ENCODE measurements at places on chromosomes 1 and 21.

- DNase-seq = no peak
These were observed 34.6 kb upstream of the NID1 start for GRCh38 chr1:236099355-236099974.

DNA sequence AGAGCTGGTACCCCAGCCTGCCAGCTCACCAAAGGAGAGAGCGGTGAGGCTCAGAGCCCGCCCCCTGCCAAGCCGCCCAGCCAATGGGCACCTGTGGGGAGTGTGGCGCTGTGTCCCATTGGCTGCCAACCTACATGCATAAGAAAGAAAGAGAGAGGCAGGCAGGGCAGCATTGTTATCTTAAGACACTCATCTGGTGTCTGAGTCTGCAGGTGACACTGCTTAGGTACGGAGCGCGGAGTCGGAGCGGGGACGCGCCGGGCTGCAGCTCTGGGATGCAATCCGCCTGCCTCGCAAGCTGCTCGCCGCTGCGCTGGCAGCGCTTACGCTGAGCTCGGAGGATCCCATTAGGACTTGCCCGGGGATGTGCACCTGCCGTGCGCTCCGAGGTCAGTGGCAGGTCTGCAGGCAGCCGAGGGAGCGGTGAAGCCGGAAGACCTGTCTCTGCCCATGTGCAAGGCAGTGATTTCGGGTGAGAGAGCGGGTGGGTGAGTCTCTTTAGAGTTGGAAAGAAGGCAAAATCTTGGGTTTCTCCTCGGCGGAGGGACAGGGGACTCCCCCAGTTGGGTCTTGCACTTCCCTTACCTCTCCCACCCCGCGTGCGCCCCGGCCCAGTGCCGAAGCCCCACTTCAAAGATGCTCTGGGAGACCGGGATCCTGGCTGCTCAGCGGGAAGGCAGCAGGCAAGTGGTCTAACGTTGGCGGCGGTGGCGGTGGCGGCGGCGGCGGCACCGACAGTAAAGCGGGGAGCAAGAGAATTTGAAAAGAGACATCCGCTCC, at the start of gene BRINP2:
Gene BRINP2 (plus strand): TSS at position 203 of the 780 bp plus-strand sequence. CDS start 58,919 bp downstream, outside the sequence.
- no peak for DNase-seq

- no peak for DNase-seq
These were observed 38.7 kb downstream of the ELF3 start for GRCh38 chr1:202049129-202049528.

DNA sequence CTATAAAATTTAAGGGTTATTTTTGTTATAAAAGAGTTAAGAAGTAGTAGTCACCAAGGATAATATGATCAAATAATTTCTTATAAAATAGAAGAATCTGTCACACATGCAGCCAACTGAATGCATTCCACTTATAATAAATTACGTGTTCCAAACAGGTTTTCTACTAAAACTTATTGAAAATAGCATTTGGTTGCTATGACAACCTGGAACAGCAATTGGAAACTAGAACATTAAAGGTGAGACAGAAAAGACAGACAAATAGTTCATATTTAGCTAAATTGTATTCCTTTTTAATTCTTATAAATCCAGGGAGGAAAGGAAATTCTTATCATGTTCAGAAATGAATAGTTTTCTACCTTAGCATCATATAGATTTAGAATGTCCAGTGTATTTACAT, 9.1 kb upstream of the CHODL start:
- DNase-seq = no peak

DNA sequence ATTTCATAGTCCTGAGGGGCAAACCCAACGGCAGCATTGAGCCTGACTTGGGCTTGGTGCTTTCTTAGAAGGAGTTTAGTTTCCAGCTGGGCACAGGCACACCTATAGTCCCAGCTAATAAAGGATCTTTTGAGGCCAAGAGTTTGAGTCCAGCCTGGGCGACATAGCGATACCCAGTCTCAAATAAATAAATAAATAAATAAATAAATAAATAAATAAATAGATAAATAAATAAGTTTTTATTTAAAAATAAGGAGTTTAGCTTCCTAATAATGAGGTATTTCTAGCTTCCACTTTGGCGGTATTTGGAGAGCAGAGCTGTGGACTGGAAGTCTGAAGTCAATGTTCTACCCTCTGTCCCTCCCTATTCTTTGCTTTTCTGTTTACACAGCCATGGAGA, 186.6 kb downstream of the URB2 start:
- DNase-seq = no peak

DNA sequence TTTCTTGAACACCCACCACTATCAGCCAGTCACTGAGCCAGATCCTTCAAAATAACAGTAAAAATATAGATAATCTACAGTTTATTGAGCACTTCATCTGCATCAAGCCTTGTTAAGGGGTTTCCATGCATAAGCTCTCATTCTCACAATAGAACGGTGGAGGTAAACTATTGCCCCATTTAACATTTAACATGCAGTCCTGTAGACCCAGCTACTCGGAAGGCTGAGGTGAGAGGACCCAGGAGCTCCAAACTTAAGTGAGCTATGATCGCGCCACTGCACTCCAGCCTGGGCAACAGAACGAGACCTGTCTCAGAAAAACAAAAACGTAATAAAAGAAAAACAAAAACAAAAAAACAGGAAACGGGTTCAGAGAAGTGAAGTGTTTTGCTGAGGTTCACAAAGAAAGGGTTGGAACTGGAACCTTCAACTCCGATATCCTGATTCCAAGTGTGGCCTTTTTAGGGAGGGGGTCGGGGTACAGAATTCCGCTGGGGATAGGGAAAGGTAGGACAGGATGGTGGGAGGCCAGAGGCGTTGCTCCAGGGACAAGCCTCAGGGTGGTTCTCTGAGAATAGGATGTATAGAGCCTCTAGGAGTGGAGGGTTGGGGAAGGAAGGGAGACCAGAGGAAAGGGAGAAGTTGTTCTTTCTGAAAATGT, 11.6 kb upstream of the SESN2 start:
- DNase-seq = no peak

DNA sequence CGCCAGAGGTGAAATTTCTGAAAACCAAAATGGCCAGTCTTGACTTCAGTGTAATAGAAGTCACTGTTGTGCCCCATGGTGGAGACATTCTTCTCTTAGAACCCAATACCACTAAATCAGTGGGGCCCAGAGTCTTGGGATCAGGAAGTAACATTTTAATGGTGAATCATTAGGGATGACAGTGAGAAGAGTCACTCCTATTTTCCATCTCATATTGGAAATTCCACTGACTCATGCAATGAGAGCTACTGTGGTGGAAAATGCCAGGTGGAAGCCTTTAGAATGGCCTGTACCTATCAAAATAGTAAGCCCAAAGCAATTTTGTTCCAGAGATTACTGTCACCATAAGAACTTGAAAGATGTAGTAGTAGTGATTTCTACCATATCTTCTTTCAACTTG, 20.6 kb upstream of the PPM1J start:
- DNase-seq = peak; percentile 77

DNA sequence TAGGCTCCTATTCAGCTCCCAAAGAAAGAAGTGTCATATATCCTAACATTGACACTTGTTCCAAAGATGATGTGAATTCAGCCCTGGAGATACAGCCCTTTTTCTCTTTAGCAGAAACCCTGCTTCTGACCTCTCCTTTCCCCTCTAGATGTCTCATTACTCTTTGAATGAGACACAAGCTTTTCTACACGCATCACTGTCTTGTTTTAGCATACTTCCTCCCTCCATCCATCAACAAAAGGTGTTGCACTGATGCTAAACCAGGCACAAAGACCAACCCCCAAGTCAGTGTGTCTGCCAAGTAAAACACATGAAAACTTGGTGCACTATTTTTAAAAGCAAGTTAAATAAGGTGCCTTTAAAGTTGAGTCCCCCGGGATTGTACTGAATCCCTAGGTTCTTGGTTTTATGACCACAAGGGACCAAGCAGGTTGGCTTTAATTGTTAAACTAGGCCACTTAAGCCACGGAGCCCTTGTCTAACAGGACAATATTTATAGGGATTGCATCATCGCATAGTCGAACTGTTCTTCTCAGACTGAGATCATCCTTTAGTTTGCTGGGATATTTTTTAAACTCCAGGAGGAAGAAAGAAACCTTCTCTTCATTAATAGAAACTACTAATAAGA, 101.0 kb upstream of the GUCA2B start:
- DNase-seq = no peak

GRCh38 chr1:147611021-147611426, 59.3 kb downstream of the ACP6 start:
- DNase-seq = no peak

- DNase-seq = peak; percentile 16
These were observed 38.2 kb downstream of the ARID1A start for GRCh38 chr1:26733982-26734381.

DNA sequence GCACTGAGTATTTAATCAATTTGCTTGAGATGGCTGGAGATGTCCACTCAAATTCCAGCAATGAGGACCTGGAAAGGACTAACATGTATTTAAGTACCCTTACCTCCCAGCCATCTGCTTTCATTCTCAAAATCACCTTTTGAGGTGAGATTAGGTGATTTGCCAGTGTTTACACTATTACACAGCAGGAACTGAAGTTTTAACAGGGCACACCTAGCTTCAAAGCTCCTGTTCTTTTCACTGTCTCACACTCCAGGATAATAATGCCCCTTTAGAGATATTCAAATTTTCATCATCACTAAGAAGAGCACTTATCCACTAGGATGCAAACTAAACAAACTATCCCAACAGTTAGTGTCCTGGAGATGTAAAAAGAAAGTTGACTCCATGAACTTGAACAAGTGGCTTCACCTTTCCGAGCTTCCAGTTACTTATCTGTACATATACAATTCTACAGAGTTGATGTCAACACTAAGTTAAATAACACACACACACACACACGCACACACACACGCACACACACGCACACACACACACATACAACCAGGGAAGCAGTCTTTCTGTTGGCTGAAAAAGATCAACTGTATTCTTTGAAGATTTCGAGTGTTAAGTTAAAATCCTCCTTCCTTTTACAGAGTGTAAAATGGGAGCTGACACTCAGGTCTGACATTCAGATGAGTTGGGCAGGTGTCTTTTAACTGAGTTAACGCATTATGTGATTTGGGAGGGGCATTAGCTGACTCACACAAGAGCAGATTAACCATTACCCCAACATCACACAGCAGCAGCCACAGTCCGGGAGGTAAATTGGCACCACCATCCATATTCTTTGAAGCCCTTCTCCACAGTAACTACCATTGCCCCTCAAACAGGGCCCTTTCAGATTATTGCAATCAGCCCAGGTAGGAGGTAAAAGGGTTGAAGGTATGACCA, 15.5 kb upstream of the JAK1 start:
- no peak for DNase-seq

DNA sequence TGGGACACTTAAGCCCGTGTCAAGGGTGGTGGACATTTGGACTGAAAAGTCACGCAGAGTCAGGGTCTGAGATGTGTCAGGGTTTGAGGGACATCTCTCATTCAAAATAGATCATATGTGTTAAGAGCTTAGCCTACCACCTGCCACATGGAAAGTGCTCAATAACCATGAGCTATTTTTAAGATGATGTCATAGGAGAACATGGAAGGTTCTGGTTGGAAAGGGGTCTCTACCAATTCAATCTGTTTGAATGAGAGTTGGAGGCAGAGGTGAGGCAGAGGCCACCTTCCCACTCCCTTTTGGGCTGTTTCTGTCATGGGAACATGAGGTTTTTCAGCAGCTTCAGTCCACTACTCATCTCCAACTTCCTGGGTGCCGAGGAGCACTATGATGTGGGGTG, 239.9 kb downstream of the GRIK3 start:
- DNase-seq = no peak

DNA sequence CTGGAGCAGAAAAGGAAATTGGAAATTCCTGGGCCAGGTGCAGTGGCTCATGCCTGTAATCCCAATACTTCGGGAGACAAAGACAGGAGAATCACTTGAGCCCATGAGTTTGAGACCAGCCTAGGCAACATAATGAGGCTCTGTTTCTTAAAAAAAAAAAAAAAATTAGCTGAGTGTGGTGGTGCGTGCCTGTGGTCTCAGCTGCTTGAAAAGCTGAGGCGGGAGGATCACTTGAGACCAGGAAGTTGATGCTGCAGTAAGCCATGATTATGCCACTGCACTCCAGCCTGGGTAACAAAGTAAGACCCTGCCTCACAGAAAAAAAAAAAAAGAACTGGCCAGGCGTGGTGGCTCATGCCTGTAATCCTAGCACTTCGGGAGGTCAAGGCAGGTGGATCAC, 56.7 kb downstream of the SRSF11 start:
- DNase-seq = no peak

- no peak for DNase-seq
These were observed 248.9 kb downstream of the FGGY start for GRCh38 chr1:59545830-59546229.

DNA sequence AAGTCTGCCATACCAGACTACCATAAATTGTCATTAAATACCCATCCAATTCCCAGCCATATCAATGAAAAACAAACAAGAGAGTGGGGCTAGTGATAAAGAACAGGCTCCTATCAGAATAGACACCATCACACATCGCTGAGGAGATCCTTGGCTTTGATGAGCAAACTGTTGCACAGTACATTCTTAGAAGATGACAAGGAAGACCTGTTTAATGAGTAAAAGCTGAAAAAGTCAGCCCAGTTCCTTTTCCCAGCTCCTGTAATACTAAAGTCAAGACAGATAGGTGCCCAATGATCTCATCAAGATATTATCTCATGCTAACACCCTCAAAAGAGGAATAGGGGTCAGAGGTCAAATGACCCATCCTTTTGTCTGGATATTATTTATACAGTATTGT, 164.5 kb upstream of the COA6 start:
- DNase-seq = no peak

DNA sequence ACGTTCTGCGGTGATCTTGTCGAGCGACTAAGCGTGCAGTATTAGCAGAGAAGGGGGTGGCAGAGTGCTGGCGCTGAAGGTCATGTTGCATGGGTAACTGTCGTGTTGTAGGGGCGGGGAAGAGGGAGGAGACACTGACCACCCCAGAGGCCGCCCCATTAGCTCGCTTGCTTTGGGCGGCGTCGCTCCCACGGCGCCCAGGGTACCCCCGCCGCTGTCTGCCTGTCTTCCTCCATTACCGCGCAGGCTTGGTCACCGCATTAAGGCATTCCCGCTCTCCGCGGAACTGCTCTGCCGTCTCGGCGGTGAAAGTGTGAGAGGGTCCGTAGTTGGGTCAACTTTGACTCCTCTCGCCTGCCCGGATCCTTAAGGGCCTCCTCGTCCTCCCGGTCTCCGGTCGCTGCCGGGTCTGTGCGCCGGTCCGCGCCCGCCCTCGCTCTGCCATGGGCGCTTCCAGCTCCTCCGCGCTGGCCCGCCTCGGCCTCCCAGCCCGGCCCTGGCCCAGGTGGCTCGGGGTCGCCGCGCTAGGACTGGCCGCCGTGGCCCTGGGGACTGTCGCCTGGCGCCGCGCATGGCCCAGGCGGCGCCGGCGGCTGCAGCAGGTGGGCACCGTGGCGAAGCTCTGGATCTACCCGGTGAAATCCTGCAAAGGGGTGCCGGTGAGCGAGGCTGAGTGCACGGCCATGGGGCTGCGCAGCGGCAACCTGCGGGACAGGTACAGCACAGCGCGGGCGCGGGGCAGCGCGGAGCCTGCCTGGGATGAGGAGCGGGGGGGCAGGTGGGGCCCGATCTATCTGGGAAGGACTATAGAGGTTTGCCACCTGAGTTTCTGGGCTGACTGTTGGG, at the start of gene MTARC2:
Gene MTARC2 (plus strand): TSS at position 234 of the 846 bp plus-strand sequence. CDS start 210 bp downstream, at position 444.
- DNase-seq = peak; percentile 37

- DNase-seq = no peak
These were observed 187.7 kb upstream of the SGIP1 start for GRCh38 chr1:66346057-66346795.
